DMS153 (cell line): ENCODE measurements at places on chromosomes 3 and 15.

GRCh38 chr15:49686599-49686998 lies 65.8 kb downstream of the DTWD1 start:
- DNase-seq: no peak

DNA sequence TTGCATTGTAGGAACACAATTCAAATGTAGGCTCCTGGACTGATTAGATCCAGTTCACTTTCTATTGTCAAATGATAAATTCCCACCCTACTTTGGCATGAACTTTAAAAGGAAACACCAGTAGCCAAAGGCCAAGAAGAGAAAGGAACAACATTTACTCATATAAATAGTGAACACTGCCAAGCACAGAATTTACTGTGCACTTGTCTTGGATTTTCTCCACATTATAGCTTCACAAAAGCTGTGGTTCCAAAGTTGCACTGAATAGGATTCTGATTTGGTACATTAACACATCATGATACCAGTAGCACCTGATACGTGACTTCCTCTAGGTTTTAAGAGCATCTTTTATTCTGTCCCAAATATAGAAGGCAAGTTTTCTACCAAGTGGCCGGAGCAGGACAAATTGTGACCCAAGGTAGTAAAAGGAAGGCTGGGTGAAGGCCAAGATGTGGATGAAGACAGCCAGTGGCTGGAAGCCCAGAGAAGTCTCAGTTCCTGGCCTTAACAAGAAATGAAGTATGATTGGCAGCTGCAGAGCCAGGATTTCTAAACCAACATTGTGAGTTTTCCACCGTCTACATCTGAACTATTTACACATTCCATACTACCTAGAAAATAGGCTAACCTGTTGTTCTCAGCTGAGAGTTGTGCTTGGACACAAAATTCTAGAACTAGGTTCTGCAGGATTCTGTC lies 206.7 kb downstream of the THRB start:
- no peak for DNase-seq

GRCh38 chr3:117080872-117081271 lies 371.3 kb downstream of the TUSC7 start:
- no peak for DNase-seq

DNA sequence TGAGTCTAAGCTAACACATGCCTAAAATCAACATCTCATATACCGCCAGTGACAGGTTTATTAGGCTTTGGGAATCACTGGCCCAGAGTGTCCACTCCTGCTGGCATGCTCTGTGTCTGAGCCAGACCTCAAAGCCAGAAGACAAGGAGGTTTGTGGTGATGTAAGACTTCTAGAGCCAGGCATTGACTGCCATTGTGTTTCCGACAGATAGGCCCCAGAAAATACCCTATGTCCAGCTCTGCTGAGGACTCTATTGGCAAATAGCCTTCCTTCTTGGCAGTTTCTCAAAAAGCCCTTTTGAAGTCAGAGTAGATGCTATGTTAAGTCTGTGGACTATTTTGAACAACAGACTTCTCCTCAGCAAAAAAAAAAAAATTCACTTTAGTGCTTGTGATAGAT lies 181.9 kb upstream of the UBE2E1 start:
- no peak for DNase-seq

GRCh38 chr3:25478211-25478757 lies 50.2 kb downstream of the RARB start:
- no peak for DNase-seq

DNA sequence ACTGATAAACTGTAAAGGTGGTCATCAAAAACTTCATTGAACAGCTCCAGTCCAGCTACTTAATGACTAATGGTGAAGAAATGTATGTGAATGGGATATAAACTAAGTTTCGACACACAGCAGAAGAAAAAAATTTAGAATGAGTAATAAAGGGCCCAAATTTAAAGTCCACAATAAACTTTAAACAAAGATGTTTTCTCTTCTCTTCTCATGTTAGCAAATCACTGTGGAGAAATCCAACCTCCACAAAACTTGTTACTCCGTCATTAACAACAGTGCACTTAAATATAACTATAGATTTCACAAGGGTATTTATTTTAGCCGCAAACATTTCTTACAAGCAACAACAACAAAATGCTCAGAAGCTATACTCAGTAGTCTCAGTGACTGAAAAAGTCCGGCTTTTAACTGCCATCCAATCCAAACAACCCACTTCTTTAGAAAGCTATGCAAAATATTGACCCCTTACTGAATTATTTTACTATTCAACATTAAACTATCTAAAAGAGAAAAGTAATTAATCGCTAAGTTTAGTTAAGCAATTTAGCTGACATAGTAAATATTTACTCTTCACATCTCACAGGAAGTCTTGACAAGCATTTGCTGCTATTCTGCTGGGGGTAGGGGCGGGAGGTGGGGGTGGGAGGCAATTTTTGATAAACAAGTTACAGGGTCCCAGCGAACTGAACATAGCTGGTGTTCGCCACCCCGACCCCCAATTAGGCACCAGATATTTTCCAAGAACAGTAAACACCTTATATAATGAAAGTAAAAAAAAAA lies 2.4 kb downstream of the IGF2BP2 start:
- DNase-seq: no peak

- DNase-seq: no peak
Measured at GRCh38 chr15:77481670-77482069, 61.0 kb downstream of the HMG20A start.

GRCh38 chr3:151265866-151266265 lies 12.5 kb downstream of the P2RY14 start:
- DNase-seq: peak; percentile 27

- DNase-seq: no peak
Measured at GRCh38 chr3:72953325-72953956, 43.2 kb upstream of the PPP4R2 start.

- no peak for DNase-seq
Measured at GRCh38 chr3:44355362-44356033, 16.9 kb downstream of the TCAIM start.

DNA sequence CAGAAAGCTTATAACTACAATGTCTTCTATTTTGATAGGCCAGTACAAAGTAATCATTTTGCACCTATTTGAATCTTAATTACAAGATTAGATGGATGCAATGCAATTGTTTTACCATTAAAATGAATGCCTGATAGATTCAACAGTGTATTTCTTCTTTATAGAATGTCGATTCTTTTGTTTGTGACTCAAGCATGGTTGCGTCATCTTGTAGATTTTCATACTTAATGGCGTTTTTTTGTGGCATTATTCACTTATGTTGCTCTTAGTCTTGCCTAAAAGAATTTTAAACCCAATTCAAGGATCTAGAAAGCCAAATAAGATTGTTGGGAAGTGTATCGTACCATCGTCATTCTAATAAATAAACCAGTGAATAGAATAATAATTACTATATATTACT lies 21.4 kb downstream of the ZBTB38 start:
- no peak for DNase-seq

- no peak for DNase-seq
Measured at GRCh38 chr3:31390466-31390865, 142.3 kb upstream of the STT3B start.

DNA sequence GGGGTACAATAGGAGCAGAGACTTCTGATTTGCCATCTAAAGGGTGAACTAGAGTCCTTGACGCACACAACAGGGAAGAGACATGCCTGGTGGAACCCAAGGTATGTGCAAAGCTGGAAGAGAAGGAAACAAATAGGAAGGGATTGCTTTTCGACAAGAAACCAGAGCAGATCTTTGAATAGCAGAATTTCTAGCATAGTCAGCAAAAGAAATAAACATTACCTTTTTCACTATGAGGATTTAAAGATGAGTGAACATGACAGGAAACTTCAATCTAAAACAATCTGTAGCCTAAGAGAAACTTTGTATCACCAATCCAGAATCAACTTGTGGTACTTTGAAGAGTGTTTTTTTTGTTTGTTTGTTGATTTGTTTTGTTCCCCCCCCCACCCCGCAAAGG lies 4.9 kb downstream of the IL5RA start:
- no peak for DNase-seq

DNA sequence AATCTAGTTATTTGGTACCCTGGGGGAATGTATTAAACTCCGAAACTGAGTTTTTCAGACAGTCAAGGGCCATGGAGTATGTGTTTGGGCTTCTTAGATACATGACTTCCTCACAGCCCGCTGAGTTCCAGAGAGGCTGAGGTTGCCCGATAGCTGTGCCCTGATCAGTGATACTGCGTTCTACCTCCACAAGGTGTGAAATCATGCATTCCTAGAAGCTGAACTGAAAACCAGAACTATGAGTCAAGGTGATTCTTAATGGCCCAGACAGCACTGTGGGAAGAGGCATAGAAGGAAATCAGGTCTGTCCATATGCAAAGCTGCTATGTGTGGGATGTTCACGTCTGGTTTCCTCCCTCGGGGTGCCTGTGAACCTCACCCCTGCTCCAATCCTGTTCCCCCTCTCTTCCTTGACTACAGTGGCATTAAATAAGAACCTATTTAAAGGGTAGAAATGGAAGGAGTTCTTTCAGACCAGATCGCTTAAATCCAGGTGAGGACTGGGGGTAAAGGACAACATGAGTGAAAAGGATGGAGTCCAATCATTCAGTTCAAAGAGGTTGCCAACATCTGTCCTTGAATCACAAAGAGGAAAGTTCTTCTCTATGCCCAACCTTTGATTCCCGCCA lies 74.3 kb downstream of the MYO1E start:
- no peak for DNase-seq

DNA sequence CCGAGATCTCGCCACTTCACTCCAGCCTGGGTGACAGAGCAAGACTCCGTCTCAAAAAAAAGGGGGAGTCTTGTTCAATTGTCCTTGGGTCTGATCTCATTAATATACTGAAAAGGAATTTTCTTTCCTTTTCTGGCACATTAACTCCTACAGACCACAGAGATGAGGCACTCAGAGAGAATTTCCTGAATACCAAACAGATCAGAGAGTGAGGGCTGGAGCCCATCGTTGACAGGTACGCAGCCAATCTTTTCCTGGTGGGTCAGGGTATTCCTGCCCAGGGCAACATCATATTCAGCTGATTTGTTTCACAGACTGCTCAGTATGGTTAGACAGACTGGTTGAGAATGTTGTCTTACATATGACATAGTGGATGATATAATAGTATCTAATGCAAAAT lies 82.8 kb upstream of the TNFSF10 start:
- DNase-seq: no peak

- no peak for DNase-seq
Measured at GRCh38 chr3:177906126-177906511, 630.1 kb upstream of the KCNMB2 start.

DNA sequence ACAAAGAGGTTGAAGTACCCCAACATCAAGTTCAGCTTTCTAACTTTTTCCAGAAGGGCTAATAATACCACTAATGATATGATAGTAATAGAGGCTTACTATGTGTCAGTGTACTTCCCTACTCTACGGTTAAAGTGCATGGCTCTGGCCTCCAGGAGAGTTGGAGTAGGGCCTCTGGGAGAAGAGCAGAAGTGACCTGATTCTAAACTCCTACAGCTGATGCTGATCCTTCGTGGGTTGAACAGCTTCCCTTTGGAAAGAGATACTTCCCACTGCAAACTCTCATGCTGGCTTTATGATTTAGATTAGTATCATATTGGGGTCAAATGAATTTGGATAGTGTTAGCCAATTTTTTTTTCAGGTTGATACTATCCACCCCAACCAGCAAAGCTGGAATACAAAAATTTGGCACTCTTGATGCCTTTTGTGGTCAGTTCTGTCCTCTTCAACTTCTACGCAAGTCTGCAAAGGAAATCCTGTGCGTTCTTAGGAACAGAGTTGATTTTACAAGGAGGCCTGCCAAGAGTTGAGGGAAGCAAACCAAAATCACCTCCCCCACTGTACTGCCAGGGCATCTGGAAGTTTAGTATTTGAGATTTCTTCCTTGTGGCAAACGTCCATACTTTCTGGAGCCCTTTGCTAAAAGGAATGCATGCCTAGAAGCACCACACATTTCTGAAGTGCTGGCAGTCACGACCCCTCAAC lies 17.8 kb downstream of the TMEM212 start:
- DNase-seq: no peak

- DNase-seq: no peak
Measured at GRCh38 chr3:45214061-45214680, 11.9 kb downstream of the TMEM158 start.

DNA sequence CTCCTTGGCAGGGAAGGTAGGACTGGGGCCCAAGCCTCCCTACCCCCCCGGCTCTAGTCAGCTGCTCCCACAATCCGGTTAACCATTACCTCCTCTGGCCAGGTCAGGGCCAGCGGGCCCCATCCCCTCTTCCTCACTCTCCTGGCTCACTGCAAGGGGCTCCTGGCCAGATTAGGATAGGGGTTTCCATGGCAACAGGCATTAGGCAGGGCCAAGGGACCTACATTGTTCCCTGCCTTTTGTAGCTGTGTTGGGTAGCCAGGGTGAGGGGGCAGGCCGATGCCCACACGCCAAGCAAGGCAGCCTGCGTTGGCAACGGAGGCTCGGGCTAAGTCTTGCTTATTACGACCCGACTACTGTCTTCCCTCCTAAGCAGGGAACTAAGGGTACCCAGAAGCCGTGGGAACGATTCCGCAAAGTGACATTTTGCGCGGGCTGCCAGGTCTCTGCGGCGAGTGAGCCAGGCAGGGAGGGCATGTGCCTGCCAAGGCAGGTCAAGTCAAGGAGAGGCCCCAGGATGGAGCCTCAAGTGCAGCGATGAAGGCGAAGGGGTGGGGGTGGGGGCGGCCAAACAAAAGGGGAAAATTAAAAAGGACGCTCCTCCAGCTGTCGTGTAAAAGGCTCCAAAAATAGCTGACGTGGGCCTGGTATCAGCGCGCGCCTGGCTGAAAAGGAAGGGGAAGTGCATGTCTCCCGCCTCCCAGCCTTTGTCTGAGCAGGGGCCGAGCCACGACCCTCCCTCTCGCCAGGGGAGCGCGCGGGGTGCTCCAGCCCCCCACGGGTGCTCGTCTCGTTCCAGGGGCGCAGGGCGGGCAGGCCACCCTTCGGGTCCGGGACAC lies 919 bp downstream of the IDH2 start:
- DNase-seq: no peak

DNA sequence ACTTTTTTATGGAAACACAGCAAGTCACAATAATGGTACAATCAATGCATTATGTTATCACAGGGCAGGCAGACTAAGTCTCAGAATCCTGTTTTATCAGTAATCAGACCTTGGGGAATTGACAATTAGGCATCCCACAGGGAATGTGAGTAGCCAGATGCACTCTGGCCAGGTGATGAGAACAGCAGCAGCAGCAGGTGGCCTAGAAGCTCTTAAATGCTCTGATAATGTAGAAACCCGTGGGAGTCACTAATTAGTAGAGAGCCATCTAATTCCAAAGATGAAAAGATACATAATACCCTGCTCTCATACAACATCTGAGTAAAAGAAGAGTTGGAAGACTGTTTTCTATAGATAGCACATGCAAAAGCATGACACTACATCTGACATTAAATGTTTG lies 12.6 kb downstream of the CEP152 start:
- DNase-seq: peak; percentile 32

DNA sequence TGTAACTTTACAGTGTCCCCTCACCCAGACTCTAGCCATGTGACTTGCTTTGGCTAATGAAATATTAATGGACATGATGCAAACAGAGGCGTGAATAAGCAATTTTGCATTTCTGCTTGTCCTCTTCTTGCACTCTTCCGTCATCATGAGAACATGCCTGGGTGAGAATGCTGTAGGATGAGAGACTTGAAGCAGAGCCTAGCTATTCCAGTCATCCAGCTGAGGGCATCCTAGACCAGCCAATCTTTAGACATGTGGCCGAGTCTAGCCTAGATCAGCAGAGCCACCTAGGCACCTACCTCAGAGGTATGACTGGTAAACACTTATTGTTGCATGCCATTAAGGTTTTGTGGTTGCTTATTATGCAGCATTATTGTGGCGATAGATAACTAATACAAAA lies 450.5 kb upstream of the AZI2 start:
- no peak for DNase-seq

GRCh38 chr3:13165576-13165975 lies 92.3 kb upstream of the IQSEC1 start:
- DNase-seq: no peak

GRCh38 chr3:10460951-10461545 lies 44.3 kb downstream of the ATP2B2 start:
- DNase-seq: no peak
